ENCODE measurements at places on chromosomes 1 and 21.

- H3K27ac ChIP-seq: no peak overlapping the region
- no peaks in the 10 kb centered on the region for H3K36me3 ChIP-seq
- H3K4me3 ChIP-seq: peak overlapping the region; percentile 64
- DNase-seq: peak; percentile 87
Measured at GRCh38 chr1:6935361-6935883, 150.2 kb downstream of the CAMTA1 start.

DNA sequence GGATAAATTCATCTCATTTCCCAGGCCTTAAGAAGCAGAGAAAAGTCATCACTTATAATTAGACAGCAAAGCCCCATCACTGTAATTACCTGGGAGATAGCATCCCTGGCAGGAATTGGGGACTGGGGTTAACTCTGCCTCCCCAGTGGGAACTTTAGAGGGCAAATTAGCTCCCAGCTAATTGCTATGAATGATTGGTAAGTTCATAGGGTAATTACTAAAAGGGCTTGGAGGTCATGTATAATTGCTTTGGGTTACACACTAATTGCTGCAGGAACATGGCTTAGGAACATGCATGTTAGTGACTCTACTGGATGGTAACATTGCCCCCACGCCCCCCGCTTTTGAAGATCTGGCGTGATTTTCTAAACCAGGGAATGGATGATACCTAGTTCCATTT, 64.8 kb downstream of the UBE2T start:
- no peak overlapping the region for H3K4me3 ChIP-seq
- H3K27ac ChIP-seq: no peak overlapping the region
- no peak for DNase-seq

DNA sequence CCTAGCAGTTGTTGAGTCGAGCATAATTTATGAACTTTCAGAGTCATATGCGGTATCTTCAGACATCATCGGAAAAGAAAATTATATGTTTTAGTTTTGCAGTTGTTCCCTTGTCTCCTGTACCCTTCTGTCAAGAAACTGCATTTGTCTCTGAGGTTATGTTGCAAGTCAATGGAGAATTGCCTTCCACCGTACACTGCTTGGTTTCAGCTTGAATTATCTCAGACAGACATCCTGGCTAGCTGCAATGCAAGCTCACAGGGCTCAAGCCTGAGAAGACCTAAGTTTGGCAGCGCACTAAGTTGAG, 156.0 kb downstream of the NFIA start:
- no peak overlapping the region for H3K4me3 ChIP-seq
- no peaks in the 10 kb centered on the region for H3K27me3 ChIP-seq
- peaks cover 10% of the 10 kb centered on the region for H3K4me1 ChIP-seq
- no peak for DNase-seq

DNA sequence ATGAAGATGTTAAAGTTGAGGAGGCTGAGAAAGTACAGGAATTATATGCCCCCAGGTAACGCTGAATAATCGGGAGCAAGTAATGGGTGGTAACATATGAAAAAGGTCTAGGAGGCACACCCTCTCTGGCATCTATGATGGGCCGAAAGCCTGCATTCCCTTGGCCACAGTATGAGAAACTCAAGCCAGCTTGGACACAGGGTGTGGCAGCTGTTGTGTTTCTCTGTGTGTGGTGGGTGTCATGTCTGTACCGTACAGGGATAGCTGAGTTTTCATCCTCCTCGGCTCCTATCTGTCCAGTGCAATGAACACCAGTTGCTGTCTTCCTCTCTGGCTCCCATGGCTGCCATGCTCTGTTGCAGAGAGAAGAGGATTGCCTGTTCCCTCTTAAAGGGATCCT, 32.9 kb downstream of the NBPF3 start:
- no peaks in the 10 kb centered on the region for H3K27me3 ChIP-seq
- no peaks in the 10 kb centered on the region for H3K36me3 ChIP-seq
- no peaks in the 10 kb centered on the region for H3K4me1 ChIP-seq
- H3K4me3 ChIP-seq: no peak overlapping the region

- H3K36me3 ChIP-seq: no peaks in the 10 kb centered on the region
- H3K27me3 ChIP-seq: no peaks in the 10 kb centered on the region
Measured at GRCh38 chr1:204092632-204093420, 19.9 kb downstream of the SOX13 start.

GRCh38 chr1:229388897-229389580, 44.9 kb downstream of the ACTA1 start:
- no peaks in the 10 kb centered on the region for H3K36me3 ChIP-seq
- peaks cover 8% of the 10 kb centered on the region for H3K27me3 ChIP-seq

DNA sequence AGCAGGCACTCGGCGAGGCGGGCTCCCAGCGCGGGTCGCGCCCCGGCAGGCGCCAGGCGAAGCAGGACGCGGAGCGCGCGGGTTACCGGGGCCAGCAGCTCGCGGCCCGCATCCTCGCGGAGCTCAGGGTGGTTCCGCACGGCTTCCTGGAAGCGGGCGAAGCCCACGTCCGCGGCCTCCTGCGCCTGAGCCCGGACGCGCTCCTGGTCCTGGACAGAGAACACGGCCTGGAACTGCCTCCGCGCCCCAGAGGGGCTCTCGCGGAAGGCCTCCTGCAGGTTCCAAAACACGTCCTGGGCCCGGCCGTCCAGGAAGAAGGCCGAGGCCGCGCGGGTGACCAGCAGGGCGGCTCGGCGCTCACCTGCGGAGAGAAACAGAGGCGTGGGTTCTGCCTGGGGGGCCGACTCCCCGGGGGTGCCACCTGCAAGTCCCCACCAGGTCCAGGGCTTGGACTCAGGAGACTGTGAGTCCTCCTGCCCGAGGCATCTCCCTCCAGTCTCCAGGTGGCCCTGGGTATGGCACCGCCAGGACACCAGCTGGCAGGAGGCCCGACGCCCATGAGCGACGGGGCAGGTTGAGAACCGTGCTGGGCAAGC, 11.4 kb downstream of the TTC34 start:
- no peak for DNase-seq
- no peaks in the 10 kb centered on the region for H3K36me3 ChIP-seq
- peaks cover 20% of the 10 kb centered on the region for H3K4me1 ChIP-seq
- no peak overlapping the region for H3K27ac ChIP-seq
- no peak overlapping the region for H3K4me3 ChIP-seq

DNA sequence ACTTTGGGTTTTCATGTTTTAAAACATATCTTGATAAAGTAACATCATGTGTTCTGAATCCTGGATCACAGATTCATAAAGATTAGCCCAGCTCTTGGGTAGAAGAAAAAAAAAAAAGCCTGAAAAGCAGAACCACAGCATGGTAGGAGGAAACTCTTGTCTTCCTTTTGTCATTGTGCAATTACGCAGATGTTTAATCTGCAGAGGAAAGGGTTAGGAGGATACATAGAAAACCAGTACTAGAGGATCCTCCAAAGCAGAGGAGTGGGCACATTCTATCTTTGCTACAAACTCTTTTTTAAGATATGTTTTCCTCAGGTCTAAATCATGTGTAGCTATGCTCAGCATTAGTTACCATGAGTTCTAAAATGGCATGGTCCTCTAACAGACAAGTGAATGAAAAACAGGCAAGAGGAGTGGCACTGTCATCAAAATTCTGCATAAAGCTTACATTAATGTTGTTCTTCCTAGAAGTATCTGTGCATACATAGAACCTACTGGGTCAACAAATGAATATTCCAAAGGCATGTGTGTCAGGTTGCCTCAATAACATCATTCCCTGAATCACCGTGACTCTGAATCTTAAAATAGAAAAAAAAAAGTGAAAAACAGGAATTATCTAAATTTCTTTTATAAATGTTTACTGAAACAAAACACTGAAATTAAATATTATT, 107.0 kb downstream of the NME7 start:
- peak overlapping the region; percentile 22 for H3K4me3 ChIP-seq
- no peak for DNase-seq
- H3K36me3 ChIP-seq: peaks cover 7% of the 10 kb centered on the region
- no peak overlapping the region for H3K27ac ChIP-seq
- no peaks in the 10 kb centered on the region for H3K4me1 ChIP-seq
- no peaks in the 10 kb centered on the region for H3K27me3 ChIP-seq

DNA sequence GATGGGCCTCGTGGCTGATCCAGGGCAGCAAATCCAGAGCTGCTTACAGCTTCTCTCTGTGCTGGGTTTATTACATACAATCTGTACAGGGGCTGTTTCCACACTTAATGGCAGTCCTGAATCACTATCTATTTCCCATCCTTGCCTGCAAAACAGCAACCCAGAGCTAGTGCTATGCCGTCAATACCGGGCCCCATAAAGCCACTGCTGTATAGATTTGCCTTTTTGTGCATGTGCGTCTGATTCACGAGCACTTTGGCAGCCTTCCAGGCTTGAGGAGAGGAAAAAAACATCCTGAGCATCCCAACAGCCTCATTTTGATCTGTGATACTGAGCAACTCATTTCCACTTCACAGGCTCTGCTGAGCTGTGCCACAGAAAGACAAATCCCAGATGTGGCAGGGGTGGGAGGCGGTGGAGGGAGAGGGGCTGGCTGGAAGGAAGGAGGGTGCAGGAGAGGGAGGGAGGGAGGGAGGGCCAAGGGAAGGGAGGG, 65.2 kb upstream of the TARBP1 start:
- H3K4me1 ChIP-seq: no peaks in the 10 kb centered on the region
- no peak overlapping the region for H3K4me3 ChIP-seq
- no peaks in the 10 kb centered on the region for H3K36me3 ChIP-seq
- H3K27me3 ChIP-seq: no peaks in the 10 kb centered on the region
- DNase-seq: peak; percentile 81

- no peaks in the 10 kb centered on the region for H3K27me3 ChIP-seq
- H3K4me3 ChIP-seq: no peak overlapping the region
- no peak overlapping the region for H3K27ac ChIP-seq
- no peak for DNase-seq
Measured at GRCh38 chr21:10273196-10273595, 248.2 kb upstream of the TPTE start.

DNA sequence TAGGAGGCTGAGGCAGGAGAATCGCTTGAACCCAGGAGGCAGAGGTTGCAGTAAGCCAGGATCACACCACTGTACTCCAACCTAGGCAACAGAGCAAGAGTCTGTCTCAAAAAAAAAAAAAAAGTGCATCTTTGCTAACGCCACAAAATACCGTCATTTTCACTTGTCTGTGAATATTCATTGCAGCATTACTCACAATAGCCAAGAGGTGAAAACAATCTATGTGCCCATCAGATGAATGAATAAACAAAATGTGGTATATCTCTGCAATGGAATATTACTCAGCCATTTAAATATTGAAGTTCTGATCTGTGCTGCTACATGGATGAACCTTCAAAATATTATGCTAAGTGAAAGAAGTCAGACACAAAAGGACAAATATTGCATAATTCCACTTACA, 7.9 kb upstream of the TIAM1 start:
- H3K36me3 ChIP-seq: no peaks in the 10 kb centered on the region
- no peak for DNase-seq
- H3K4me3 ChIP-seq: no peak overlapping the region

DNA sequence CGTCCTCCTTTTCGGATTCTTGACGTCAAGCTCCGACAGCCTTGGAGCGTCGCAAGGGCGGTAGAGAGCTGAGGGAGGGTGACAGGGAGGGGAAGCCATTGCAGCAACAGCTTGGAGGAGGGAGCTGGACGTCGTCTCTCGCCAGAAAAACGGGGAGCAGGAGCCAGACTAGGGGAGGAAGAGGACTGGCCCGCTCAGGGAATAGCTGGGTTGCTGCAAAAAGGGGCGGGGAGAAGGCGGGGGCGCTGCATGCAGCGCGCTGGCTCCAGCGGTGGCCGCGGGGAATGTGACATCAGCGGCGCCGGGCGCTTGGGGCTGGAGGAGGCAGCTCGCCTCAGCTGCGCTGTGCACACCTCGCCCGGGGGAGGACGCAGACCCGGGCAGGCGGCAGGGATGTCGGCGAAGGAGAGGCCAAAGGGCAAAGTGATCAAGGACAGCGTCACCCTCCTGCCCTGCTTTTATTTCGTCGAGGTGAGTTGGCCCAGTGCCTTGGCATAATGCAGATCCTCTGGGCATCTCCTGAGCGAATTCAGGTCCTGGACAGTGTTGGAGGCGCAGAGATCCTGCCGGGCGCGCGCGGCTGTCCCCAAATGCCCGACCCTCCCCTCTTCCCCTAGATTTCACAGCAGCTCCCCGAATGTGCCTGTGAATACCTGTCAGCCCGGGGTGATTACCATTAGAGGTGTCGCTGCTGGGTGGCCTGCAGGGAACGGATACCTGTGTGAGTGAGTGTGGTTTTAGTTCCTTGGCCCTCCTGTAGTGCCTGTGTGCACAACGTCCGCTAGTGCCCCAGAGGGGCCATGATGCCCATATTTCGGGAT, at the start of gene PLPPR4:
PLPPR4 (plus strand) TSS at position 292 of the 821 bp plus-strand sequence; CDS start at position 394, 102 bp downstream.
- peak; percentile 19 for DNase-seq
- peaks cover 8% of the 10 kb centered on the region for H3K27me3 ChIP-seq
- no peaks in the 10 kb centered on the region for H3K4me1 ChIP-seq
- H3K36me3 ChIP-seq: no peaks in the 10 kb centered on the region
- H3K4me3 ChIP-seq: peak within 1 kb of the TSS; percentile 74

DNA sequence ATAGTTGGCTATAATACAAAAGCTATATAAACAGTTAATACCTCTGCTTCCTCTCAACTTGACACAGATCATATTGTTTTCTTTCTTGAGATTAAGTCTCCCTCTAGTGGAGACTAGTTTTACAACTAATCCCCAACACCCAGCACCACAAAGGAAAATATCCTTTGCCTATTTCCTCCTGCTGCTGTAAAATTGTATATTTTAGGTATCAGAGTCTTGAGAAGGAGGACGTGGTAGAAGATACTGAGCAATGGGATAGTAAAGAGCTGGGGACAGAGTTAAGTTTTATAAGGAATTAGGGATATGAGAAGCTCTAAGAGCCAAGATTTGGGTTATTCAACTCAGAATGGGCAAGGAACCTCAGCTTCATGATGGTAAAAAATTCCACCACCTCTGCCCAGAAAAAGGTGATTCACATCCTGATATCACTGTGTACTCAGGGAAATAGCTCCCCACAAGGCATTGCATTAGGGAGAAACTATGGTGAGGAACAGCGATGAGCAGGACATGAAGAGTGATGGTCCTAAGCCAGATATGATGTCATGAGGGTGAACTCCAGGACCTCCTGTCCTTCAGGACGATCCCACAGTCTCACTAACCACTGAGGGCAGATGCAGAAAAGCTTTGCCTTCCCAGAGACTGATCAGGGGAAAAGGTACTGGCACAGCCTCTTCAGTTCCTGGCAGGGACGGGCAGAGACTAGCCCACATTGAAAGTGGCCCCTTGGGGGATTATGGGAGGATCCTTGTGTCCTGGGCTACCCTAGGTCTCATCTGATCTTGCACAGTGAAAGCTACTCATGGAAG, 14.7 kb upstream of the CFAP126 start:
- no peaks in the 10 kb centered on the region for H3K27me3 ChIP-seq
- peak; percentile 58 for DNase-seq
- peaks cover 4% of the 10 kb centered on the region for H3K4me1 ChIP-seq
- no peaks in the 10 kb centered on the region for H3K36me3 ChIP-seq

- DNase-seq: no peak
- H3K4me1 ChIP-seq: peaks cover 11% of the 10 kb centered on the region
- no peaks in the 10 kb centered on the region for H3K27me3 ChIP-seq
Measured at GRCh38 chr1:10714337-10715114, 81.9 kb downstream of the CASZ1 start.

- H3K4me1 ChIP-seq: no peaks in the 10 kb centered on the region
- no peak overlapping the region for H3K4me3 ChIP-seq
- H3K36me3 ChIP-seq: no peaks in the 10 kb centered on the region
- peaks cover 24% of the 10 kb centered on the region for H3K27me3 ChIP-seq
- DNase-seq: no peak
Measured at GRCh38 chr1:11472741-11473140, 6.2 kb upstream of the DISP3 start.

Measured in common myeloid progenitor, CD34-positive (primary cell).